Omental fat pad (tissue), 4 donors: ENCODE measurements at places on chromosomes 3 and 15. TPM values are rescaled to one million over a fixed set of nuclear protein-coding genes. Genes with fewer than 3 reads are reported as not detected.

- no peak for DNase-seq
These were observed 20.0 kb downstream of the GPR15 start for GRCh38 chr3:98551754-98552153.

GRCh38 chr15:36401586-36401966, 177.8 kb upstream of the CDIN1 start:
- no peak for DNase-seq

- peak; percentile 69 for DNase-seq
These were observed 93.2 kb upstream of the RNF7 start for GRCh38 chr3:141644931-141645330.

- DNase-seq: no peak
These were observed 55.1 kb downstream of the SETMAR start for GRCh38 chr3:4358273-4358672.

DNA sequence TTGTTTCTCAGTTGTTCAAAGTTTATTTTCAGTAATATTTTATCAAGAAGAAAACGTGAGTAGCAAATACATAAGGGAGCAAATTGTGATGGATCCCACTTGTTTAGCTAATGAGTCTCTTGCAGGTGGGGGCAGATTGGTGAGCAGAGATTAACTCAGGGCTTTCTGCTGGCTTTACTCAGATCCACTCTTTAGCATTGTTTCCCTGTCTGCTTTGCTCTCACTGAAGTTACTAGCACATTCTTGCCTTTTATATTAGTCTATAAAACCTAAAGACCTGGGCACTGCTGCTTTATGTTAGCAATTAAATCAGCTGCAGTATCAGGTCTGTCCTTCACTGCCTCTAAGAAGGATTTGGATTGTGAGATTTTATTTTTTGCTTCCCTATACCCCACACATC, 71.5 kb downstream of the STAC start:
- no peak for DNase-seq

GRCh38 chr3:190525634-190526033, 11.7 kb downstream of the IL1RAP start:
- no peak for DNase-seq

MLF1 gene
- 15.6 TPM for total RNA-seq

GRCh38 chr3:168395551-168395950, 299.8 kb upstream of the GOLIM4 start:
- no peak for DNase-seq

- DNase-seq: no peak
These were observed 11.8 kb upstream of the ARL8B start for GRCh38 chr3:5110337-5110736.

- no peak for DNase-seq
These were observed 166.6 kb upstream of the MCTP2 start for GRCh38 chr15:94064676-94065313.

DNA sequence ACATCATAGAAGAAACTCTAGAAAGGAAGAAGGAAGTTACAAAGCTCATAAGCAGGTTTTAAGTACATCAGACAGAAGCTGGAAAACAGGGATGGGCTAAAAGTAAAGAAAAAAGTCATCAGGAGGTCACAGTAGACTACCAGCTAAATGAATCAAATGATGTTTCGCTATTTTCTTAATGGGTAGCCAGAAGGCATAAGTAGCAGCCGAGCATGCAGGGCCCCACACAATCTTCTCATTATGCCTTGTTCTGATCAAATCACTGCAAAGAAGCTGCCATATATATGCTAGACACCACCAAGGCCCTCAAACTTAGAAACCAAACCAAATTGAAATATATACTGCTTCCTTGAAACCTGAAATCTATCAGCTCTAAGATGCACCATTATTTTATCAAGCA, 349.1 kb downstream of the ULK4 start:
- no peak for DNase-seq

PPP1R14D gene
- total RNA-seq: not detected

DNA sequence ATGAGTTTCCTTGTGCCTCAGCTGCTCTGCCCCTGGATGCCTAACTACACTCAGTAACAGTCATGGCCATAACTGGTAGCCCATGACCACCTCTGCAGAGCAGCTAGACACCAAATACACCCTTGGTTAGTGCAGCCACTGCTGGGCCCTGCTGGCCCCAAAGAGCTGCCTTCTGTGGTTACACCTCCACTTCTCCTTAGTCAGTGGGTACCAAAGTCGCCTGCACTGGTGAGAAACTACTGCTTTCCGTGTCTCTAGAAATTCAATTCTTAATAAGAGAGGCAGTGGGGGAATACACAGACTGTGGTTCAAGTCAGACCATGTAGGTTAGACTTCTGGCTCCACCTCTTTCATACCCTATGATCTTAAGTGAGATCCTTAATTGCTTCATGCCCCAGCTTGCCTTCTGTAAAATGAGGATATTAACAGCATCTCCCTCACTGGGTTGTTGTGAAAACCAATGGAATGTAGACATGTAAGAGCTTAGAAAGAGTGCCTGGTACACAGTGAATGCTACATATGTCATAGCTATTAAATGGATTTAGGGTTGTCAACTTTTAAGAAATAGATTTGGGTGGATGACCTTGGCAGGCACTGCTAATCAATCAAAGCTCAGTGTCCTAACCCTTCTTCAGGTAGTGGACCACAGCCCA, 18.2 kb downstream of the HEG1 start:
- no peak for DNase-seq

- no peak for DNase-seq
These were observed 40.3 kb downstream of the RGMA start for GRCh38 chr15:93048759-93049161.
